ENCODE measurements at places on chromosomes 7 and 10. TPM values are rescaled to one million over a fixed set of nuclear protein-coding genes. Genes with fewer than 3 reads are reported as not detected.

CBX3 gene
- 360 TPM for total RNA-seq

GRM3 gene
- total RNA-seq = 13.6 TPM

STEAP1B gene
- 3.0 TPM for total RNA-seq

NRG3 gene
- total RNA-seq = 1.9 TPM

TRIP6 gene
- 14.9 TPM for total RNA-seq

HPS1 gene
- total RNA-seq = 16.0 TPM

SAMD9 gene
- not detected for total RNA-seq

NAT16 gene
- not detected for total RNA-seq

CD36 gene
- 0.34 TPM for total RNA-seq

C10orf143 gene
- 1.6 TPM for total RNA-seq

ITPRID1 gene
- not detected for total RNA-seq

PLPP4 gene
- 0.90 TPM for total RNA-seq

BCAP29 gene
- total RNA-seq = 103 TPM

ZNF33B gene
- total RNA-seq = 55.8 TPM

PLEKHS1 gene
- not detected for total RNA-seq

AGMO gene
- 0.30 TPM for total RNA-seq

SNX8 gene
- 15.0 TPM for total RNA-seq

CALCR gene
- total RNA-seq = not detected

XRCC2 gene
- total RNA-seq = 30.0 TPM

RNF133 gene
- 0.53 TPM for total RNA-seq

ZNF467 gene
- 0.17 TPM for total RNA-seq

CALML5 gene
- total RNA-seq = not detected

ANKRD30A gene
- total RNA-seq = not detected

SPACDR gene
- total RNA-seq = 0.71 TPM

TAS2R3 gene
- total RNA-seq = 1.2 TPM

ASB10 gene
- not detected for total RNA-seq

PKD1L1 gene
- 0.09 TPM for total RNA-seq

MBLAC1 gene
- total RNA-seq = 2.7 TPM

FAM25C gene
- not detected for total RNA-seq

OR2A1 gene
- total RNA-seq = not detected

LIPN gene
- not detected for total RNA-seq

TSPAN33 gene
- 34.5 TPM for total RNA-seq

GNGT1 gene
- 0.06 TPM for total RNA-seq

ERV3-1 gene
- 44.6 TPM for total RNA-seq

GIMAP4 gene
- total RNA-seq = not detected

GBF1 gene
- 23.5 TPM for total RNA-seq

CLDN15 gene
- total RNA-seq = 4.6 TPM

ZNF786 gene
- total RNA-seq = 11.5 TPM

RINT1 gene
- total RNA-seq = 9.0 TPM

NRBF2 gene
- total RNA-seq = 24.4 TPM

CALN1 gene
- 3.1 TPM for total RNA-seq

POU6F2 gene
- total RNA-seq = 4.0 TPM

GIMAP5 gene
- not detected for total RNA-seq

EIF4H gene
- total RNA-seq = 214 TPM

SPDYE5 gene
- total RNA-seq = not detected

IFIT2 gene
- 0.06 TPM for total RNA-seq

ZCCHC24 gene
- total RNA-seq = 10.7 TPM

SLC18A2 gene
- total RNA-seq = 1.6 TPM

IL15RA gene
- not detected for total RNA-seq

MYL10 gene
- total RNA-seq = not detected

STAG3 gene
- 1.2 TPM for total RNA-seq

SLC26A5 gene
- not detected for total RNA-seq

HOXA3 gene
- total RNA-seq = not detected

CCDC172 gene
- not detected for total RNA-seq

SPDYE1 gene
- total RNA-seq = not detected

Data from neural progenitor cell (in vitro differentiated cells).